ENCODE measurements at places on chromosomes 2 and 18.
A peak's percentile ranks its signal among the peaks of the same experiment; 100 is the strongest.

DNA sequence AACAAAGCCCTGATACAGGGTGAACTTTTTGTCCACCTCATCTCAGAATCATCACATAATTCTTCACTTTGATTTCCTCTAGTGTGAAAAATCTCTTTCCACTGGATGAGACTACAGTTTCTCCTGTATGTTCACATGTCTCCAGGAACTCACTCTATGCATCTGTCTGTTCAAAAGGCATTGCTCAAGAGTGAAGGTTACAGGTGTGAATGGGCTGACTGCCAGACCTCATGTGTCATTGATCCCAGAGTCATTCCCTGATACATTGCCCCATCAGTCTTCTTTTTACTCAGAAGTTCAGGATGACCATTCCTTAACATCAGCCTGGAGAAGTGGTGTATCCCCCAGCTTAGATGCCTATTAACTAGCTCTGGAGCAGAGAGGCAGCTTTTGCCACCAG is 4.4 kb upstream of the DSC3 start:
- DNase-seq = no peak

DNA sequence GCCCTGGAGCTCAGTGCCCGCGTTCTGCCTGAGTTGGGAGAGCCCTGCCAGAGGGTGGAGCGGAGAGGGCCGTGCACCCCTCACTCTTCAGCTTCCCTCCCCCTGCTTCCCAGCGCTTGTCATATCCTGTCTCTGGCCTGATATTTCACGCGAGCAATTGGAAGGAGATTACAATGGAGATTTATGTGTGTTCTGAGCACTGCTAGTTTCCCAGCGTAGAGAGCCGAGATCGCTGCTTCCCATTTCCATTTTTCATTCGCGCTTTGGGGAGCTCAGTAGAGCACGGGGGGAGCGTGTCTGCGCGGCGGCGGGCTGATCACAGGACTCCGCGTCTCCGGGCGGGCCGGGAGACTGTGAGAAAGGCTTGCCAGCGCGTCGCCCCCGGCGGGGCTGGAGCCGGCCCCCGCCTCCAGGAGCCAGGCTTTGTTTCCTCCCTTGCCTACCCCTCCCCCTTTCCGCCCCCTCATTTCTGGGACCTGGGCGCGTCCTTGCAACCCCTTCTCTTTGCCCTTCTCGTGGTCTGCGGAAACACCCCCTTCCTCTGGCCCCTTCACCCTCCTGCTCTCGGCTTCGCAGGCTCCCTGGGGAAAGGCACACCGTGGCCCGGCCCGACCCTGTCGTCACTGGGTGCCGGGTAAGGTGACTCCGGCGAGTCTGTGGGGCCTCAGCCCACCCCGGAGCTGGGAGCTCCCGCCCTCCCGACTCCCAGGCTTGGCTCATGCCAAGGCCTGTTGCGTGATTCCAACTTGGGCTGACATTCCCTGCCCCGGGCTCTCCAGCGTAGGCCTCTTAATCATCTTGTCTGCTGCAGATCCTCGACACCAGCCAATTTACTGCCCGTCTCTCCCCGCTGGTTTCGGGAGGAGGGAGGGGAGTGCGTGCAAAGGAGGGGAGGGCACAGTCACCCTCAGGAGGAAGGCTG is 5.8 kb downstream of the DLX2 start:
- DNase-seq = no peak

DNA sequence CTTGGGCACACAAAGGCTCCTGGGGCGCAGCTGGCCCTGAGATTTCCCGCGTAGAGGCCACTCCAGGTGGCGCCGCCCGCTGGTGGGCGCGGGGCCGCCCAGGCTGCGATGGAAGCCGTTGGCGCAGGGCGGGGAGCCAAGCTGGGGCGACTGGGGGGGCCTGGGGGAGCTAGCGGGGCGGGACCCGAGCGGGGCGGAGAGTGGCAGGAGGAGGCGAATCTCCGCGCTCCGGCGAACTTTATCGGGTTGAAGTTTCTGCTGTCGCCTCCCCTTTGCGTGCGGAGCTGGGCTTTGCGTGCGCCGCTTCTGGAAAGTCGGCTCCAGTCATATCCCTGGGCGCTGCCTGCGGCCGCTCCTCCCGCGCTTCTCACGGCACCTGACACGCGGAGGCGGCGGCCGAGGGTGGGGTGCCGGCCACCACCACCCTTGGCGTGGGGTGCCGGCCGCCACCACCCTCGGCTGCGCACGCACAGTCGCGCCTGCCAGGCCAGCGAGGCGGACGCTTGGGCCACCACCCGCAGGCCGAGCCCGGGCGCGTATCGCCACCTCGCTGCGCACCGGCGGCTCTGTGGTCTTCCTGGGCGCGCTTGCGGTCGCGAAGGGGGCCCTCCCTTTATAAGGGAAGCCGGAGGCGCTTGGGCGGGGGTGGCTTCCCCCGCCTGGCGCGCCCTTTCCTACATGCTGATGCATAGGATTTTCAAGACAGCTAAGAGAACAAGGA is 919 bp upstream of the CYP1B1 start:
- peak; percentile 66 for DNase-seq

DNA sequence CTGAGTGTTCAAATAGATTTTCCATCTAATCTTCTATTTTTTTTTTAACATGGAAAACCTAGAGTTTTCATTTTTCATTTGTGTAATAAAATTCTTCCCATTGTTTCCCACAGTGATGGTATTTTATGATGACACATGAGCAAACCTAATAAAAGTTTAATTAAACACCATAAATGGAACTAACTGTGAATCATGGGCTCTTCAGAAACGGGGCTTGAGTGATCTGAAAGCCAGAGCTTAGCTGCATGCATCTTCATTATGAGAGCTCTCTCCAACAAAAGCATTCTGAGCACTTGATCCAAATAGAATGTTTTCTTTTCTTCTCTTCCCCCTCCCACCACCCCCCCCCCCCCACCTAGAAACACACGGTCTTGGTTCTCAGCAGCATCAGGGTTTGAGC is 82.1 kb upstream of the REV1 start:
- DNase-seq = peak; percentile 25

DNA sequence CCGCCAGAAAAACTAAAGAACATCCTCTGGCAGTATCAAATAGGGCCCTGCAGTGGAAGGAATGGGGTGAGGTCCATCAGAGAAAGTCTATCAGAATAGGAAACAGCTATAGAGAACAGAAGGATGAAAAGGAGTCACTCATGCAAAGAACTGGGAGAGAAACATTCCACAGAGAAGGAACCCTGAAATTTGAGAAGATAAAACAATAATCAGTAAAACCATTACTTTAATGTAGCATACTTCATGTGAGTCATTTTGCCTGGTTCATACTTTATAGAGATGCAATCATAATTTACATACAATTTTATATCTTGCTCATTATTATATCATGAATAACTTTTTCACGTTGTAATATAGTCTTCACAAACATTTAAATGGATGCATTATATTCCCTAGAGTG is 402.2 kb downstream of the NCKAP5 start:
- no peak for DNase-seq

DNA sequence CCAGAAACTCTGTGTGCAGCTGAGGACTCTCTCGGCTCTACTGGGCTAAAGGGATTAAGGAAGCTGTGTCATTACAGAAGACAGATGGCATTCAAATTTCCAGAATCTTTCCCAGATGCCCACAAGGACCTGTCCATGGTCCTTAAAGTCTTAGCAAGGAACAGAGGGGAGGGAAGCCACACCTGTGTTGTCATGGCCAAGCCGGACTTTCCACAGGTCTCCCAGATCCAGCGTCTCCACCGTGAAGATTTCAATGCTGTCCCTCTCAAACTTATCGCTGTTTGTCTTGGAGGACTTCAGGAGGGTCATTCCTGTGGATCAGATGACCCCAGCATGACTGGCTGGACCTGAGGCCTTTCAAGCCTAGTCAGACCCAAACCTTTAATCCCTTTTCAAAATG is 114.5 kb downstream of the LOXHD1 start:
- DNase-seq = no peak

GRCh38 chr18:5318061-5318700 is 22.7 kb upstream of the ZBTB14 start:
- no peak for DNase-seq

DNA sequence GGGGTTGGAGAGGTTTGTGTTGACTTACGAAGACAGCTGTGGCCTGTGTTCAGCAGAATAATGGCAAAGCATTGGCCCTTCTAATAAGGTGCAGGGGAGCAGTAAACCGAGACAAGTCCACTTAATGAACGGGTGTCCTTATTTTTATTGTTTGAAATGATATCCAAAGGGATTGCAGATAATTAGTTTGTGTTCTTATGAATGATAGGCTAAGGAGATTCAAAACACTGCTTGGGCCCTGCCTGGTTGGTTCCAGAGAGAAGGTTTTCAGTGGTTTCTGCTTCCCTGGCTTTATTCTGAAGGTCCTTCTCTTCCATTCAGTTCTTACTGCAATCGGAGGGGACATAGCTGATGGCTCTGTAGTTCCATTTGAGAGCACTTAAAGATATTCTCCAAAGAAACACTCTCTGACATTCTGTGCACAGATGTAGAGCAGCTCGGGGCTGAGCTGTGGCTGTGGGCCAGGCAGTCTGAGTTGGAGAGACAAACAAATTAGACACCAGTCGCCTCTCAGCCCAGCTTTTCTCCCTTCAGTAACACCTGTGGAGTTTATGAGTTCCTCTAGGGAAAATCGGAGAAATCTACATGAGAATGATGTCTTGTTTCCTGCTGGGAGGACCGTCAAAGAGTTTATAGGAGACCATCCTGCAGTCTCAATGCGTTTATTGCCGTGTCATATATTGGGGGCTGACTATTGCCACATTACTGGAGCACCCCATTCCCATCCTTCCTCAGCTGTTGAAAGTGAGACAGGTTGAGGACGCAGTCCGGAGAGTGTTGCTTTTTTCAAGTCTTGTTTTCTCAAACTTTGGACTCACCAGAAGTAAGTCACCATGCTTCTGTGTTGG is 6.5 kb downstream of the GREB1 start:
- DNase-seq = no peak

- DNase-seq = no peak
Observed at GRCh38 chr2:239109928-239110545, 262.2 kb downstream of the TWIST2 start.

DNA sequence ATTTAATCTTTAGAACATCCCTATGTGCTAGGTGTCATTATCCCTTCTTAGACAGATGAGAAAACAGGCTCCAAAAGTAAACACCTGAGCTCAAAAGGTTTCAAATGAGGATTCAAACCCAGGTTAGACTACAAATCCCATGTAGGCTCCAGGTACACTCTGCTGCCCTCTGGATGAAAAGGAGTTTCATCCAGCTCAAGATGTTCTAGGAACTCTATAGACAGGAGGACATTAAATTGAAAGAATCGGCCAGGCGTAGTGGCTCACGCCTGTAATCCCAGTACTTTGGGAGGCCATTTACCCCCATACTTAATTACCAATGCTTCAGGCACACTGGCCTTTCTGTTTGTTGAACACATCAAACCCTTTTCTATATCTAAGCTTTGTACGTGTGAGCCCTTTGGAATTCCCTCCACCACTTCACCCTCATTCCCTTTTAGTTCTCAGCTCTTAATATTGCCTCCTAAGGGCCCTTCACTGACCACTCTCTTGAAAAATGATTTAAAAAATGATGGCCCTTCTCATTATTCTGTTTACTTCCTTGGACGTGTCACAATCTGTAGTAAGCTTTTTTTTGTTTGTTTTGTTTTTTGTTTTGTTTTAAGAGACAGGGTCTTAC is 10.7 kb downstream of the SLC25A12 start:
- DNase-seq = no peak

DNA sequence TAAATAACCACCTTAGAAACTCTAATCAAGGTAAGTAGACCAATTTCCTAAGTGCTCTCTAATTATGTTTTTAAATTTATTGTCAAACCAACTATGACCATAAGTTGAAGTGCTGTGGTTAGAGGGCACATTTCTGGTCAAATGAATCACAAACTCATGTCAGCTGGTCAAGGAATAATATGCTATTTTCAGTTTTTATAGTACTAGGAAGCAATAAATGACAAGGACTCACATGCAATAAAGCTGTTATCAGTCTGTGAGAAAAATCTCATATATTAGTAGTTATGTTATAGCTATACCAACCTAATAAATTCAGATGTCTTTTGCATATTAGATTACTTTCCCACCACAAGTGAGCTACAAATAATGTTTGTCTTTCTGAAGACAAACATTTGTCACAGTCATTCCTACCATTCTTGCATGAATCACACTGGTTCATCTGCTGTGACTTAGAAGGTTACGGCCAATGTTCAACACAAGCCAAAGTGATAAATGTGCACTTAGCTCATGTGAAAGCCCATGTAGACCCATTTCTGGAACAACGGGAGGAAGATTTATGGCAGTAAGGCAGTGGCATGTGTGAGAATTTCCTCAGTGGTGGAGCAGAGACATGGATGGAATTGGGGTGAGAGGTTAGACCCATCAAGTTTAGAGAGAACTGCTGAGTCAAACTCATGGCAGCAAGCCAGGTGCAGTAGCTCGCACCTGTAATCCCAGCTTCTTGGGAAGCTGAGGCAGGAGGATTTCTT is 27.4 kb upstream of the CCNYL1 start:
- DNase-seq = peak; percentile 92

GRCh38 chr18:46352520-46353250 is 248.5 kb downstream of the HAUS1 start:
- DNase-seq = no peak

DNA sequence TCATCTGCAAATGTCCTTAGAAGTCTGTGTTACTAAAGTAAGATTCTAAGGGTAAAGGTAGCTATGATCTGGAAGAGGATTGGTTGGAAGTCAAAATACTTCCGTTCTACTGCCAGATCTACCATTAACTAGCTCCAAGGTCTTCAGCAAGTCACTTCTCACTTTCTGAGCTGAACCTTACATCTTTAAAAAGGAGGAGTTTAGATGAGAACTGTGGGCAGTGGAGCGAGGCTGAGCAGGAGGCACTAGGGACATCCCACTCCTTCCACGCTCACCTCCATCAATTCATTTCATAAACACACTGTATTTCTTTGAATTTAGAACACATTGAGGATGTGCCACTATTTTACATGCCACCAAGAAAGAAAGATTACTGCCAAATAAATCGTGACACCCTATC is 143.0 kb downstream of the ABCA12 start:
- DNase-seq = no peak

DNA sequence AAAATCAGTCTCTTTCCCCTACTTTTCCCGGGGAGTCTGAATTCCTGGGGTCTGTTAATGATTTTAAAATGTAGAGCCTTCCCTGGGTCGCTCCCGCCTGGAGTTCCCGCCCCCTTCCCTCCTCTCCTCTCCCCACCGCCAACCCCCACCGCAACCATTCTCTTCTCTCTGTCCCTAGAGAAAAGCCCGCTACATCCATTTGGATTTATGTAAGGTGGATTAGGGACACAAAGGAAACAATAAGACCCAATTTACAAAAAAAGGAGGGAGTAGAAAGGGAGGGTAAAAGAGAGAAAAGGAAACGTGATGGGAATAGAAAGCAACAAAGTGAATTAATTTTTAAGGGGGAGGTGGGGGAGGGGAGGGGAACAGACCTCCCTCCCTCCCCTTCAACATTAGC is 2.2 kb downstream of the EPHA4 start:
- no peak for DNase-seq

- DNase-seq = no peak
Observed at GRCh38 chr2:156435396-156435717, 822 bp upstream of the GPD2 start.

- DNase-seq = no peak
Observed at GRCh38 chr2:69518841-69519240, 81.6 kb upstream of the NFU1 start.

GRCh38 chr2:233026198-233026813 is 6.2 kb upstream of the NEU2 start:
- peak; percentile 40 for DNase-seq

GRCh38 chr2:185384822-185385560 is 353.6 kb upstream of the FSIP2 start:
- no peak for DNase-seq

- no peak for DNase-seq
Observed at GRCh38 chr2:96256611-96257113, 9.1 kb downstream of the TMEM127 start.

Measured in BJ (cell line).